ENCODE measurements at places on chromosomes 4 and X. TPM values are rescaled to one million over a fixed set of nuclear protein-coding genes. Genes with fewer than 3 reads are reported as not detected.

Gene ARHGAP36
- total RNA-seq = 0.37 TPM

- no peaks in the 10 kb centered on the region for H3K27me3 ChIP-seq
- DNase-seq = no peak
- H3K27ac ChIP-seq = no peak overlapping the region
- H3K4me1 ChIP-seq = peaks cover 8% of the 10 kb centered on the region
- no peaks in the 10 kb centered on the region for H3K36me3 ChIP-seq
Measured at GRCh38 chr4:188433741-188434315, 294.6 kb downstream of the TRIML1 start.

Gene GAGE12D
- total RNA-seq = not detected

Gene C4orf51
- total RNA-seq = 6.0 TPM

GRCh38 chr4:73721435-73721834 lies 18.9 kb upstream of the CXCL8 start:
- no peak overlapping the region for H3K4me3 ChIP-seq
- no peak for DNase-seq
- no peaks in the 10 kb centered on the region for H3K4me1 ChIP-seq
- H3K27me3 ChIP-seq = no peaks in the 10 kb centered on the region

Gene ITIH6
- not detected for total RNA-seq

GRCh38 chrX:96126182-96126581 lies 558.5 kb upstream of the DIAPH2 start:
- no peaks in the 10 kb centered on the region for H3K4me1 ChIP-seq
- H3K36me3 ChIP-seq = no peaks in the 10 kb centered on the region
- no peaks in the 10 kb centered on the region for H3K27me3 ChIP-seq
- no peak overlapping the region for H3K27ac ChIP-seq

GRCh38 chrX:38661561-38661960 lies 100.2 kb downstream of the TSPAN7 start:
- H3K4me1 ChIP-seq = no peaks in the 10 kb centered on the region
- H3K27ac ChIP-seq = no peak overlapping the region
- no peak for DNase-seq
- no peak overlapping the region for H3K4me3 ChIP-seq
- no peaks in the 10 kb centered on the region for H3K27me3 ChIP-seq

GRCh38 chr4:148225639-148226038 lies 216.6 kb downstream of the NR3C2 start:
- H3K4me1 ChIP-seq = no peaks in the 10 kb centered on the region
- no peak overlapping the region for H3K4me3 ChIP-seq

GRCh38 chrX:41759817-41760216 lies 35.8 kb downstream of the GPR82 start:
- DNase-seq = no peak
- H3K36me3 ChIP-seq = no peaks in the 10 kb centered on the region
- H3K4me3 ChIP-seq = no peak overlapping the region

DNA sequence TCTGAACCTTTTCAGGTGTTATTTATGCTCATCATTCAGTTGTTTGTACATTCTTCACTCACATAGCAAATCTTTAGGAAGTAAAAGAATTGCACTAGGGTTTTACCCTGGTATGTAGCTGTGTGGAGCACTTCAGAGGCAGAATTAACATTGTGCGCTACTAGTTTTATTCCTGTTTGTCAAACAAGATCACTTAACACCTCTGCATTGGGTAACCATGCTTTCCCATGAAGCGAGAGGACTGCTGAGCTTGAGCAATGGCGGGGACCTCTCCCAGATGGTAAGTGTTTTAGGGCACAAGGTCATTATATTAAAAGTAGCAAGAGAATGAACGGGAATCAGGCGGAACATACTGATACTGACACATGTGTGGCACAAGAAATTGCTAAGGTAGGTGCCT lies 59.2 kb downstream of the SHROOM3 start:
- no peak for DNase-seq
- no peaks in the 10 kb centered on the region for H3K27me3 ChIP-seq
- H3K27ac ChIP-seq = no peak overlapping the region
- H3K4me3 ChIP-seq = no peak overlapping the region

DNA sequence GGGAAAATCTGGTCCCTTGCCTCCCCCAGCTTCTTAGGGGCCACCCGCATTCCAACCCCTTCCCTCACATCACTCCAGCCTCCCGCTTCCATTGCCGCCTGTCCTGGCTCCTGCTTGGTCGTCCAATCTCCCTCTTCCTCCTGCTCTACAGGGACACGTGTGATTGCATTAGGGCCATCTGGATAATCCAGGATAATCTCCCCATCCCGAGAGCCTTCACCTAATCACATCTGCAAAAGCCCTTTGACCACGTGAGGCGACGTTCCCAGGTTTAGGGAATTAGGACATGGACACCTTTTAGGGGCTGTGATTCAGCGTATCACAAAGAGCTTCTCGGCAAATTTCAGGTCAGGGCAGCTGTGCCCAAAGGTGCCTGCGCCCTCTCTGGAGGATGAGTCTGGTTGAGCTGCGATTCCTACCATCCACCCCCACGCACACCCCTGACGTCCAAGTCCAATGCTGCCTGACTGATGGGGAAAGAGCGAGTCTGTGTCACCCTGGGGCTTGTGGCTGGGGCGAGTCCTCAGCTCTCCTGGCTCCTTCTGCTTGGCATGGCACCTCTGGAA lies 104.6 kb downstream of the PSAPL1 start:
- no peak for DNase-seq
- no peak overlapping the region for H3K4me3 ChIP-seq
- H3K4me1 ChIP-seq = no peaks in the 10 kb centered on the region

DNA sequence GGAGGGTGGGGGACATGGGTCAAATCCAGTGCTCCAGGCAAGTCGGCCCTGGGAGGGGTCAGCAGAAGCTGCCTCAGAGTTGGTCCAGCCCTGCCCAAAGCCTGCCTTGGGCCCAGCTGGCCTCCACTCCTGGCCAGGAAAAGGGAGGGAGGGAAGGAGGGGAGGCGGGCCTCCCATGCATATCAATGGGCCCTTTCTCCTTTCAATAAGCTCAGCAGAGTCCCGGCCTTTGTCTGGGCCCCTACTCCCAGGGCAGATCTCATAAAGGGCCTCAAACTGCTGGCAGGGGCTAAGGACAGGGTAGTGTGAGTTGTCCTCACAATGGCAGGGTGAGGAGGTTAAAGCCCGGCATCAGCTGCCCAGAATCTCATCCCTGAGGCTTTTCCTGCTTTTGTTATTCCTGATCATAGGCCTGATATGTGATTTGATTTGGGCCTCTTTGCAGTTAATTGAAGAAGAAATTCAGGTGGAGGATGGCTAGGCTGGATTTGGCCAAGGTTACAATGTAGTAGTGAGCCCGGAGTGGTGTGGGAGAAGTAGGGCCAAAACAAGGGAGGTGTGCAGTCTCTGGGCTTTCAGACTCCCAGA lies 121.1 kb upstream of the ATP6AP2 start:
- no peaks in the 10 kb centered on the region for H3K27me3 ChIP-seq
- peak; percentile 89 for DNase-seq
- no peak overlapping the region for H3K4me3 ChIP-seq
- no peaks in the 10 kb centered on the region for H3K4me1 ChIP-seq

GRCh38 chrX:8724300-8724699 lies 7.6 kb downstream of the ANOS1 start:
- no peak overlapping the region for H3K4me3 ChIP-seq
- peak; percentile 77 for DNase-seq
- H3K27me3 ChIP-seq = no peaks in the 10 kb centered on the region
- H3K27ac ChIP-seq = no peak overlapping the region
- peaks cover 38% of the 10 kb centered on the region for H3K4me1 ChIP-seq

DNA sequence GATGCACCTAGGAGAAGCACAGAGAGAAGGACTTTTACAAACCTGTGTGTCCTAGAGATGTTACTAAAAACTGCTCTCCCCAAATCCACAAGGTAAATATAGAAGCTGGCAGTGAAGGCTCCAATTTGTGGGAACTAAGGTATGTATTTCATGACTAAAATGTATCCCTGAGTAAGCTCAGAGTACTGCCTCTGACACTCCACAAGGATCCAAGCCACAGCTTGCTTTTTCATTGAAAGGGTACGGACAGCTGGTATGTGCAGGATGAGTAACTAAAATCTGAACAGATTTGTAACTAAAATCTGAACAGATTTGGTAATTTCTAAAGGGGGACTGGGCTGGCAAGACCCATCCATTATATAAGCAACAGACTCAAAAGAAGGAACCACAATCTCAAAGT lies 187.6 kb downstream of the DCLK2 start:
- no peak for DNase-seq
- H3K4me3 ChIP-seq = no peak overlapping the region
- peaks cover 6% of the 10 kb centered on the region for H3K36me3 ChIP-seq
- no peak overlapping the region for H3K27ac ChIP-seq
- no peaks in the 10 kb centered on the region for H3K4me1 ChIP-seq
- H3K27me3 ChIP-seq = no peaks in the 10 kb centered on the region

- H3K27ac ChIP-seq = no peak overlapping the region
- H3K36me3 ChIP-seq = no peaks in the 10 kb centered on the region
- H3K27me3 ChIP-seq = no peaks in the 10 kb centered on the region
- H3K4me1 ChIP-seq = no peaks in the 10 kb centered on the region
- no peak overlapping the region for H3K4me3 ChIP-seq
Measured at GRCh38 chrX:22912616-22913015, 87.1 kb upstream of the DDX53 start.

Gene NLGN3
- 3.5 TPM for total RNA-seq

- H3K36me3 ChIP-seq = peaks cover 4% of the 10 kb centered on the region
- H3K4me1 ChIP-seq = no peaks in the 10 kb centered on the region
- H3K27ac ChIP-seq = no peak overlapping the region
- no peak for DNase-seq
Measured at GRCh38 chr4:113773756-113774155, 12.2 kb upstream of the CAMK2D start.

- DNase-seq = peak; percentile 46
- H3K27ac ChIP-seq = no peak overlapping the region
- no peaks in the 10 kb centered on the region for H3K36me3 ChIP-seq
- no peak overlapping the region for H3K4me3 ChIP-seq
- H3K27me3 ChIP-seq = no peaks in the 10 kb centered on the region
Measured at GRCh38 chr4:46329118-46329976, 60.6 kb downstream of the GABRA2 start.

Gene SFRP2
- total RNA-seq = 156 TPM

DNA sequence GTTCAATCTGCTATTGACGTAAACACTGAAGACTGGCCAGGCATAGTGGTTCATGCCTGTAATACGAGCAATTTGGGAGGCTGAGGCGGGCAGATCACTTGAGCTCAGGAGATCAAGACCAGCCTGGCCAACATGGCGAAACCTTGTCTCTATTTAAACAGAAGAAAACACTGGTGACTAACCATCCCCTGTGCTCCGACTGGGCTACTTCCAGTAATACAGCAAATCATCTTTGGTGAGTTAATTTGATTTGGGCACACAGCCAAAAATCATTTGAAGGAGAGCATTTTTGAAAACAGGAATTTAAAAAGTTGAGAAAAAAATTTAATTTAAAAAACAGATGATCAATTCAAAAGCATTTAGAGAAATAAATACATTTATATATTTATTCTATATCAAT lies 52.0 kb downstream of the SEC24D start:
- H3K36me3 ChIP-seq = peaks cover 48% of the 10 kb centered on the region
- no peaks in the 10 kb centered on the region for H3K27me3 ChIP-seq
- no peak overlapping the region for H3K4me3 ChIP-seq
- H3K27ac ChIP-seq = no peak overlapping the region
- H3K4me1 ChIP-seq = no peaks in the 10 kb centered on the region

Gene ATXN3L
- total RNA-seq = not detected

- peaks cover 4% of the 10 kb centered on the region for H3K4me1 ChIP-seq
- no peak overlapping the region for H3K27ac ChIP-seq
- DNase-seq = no peak
Measured at GRCh38 chrX:45771114-45771513, 570.4 kb upstream of the DIPK2B start.

GRCh38 chr4:151276787-151277562 lies at the start of gene PRSS48:
TSS of gene PRSS48 (plus strand) at chr4:151277161. CDS start at chr4:151277173, 12 bp downstream.
- H3K4me3 ChIP-seq = no peak within 1 kb of the TSS
- H3K36me3 ChIP-seq = peaks cover 2% of the 10 kb centered on the region
- DNase-seq = peak; percentile 93
- no peak within 1 kb of the TSS for H3K27ac ChIP-seq
- no peaks in the 10 kb centered on the region for H3K4me1 ChIP-seq
- H3K27me3 ChIP-seq = no peaks in the 10 kb centered on the region

DNA sequence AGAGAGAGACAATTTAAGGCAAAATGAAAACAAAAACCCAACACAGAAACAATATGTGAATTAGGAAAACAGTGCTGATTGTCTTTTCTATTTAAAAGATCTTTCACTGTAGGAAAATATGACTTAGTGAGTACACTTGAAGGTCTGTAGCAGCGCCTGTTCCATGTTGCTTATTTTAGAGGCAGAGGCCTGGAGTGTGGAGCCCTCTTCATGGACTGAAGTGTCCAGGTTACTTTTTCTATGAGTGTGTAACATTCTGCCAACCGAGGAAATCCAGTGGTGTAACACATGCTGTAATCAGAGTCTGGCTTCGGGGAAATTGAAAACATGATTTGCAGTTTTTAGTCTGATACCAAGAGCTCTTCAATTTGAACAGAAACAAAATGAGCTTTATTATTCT lies 64.0 kb upstream of the GPRIN3 start:
- H3K27me3 ChIP-seq = no peaks in the 10 kb centered on the region
- no peak for DNase-seq
- no peaks in the 10 kb centered on the region for H3K36me3 ChIP-seq
- H3K4me1 ChIP-seq = no peaks in the 10 kb centered on the region
- H3K4me3 ChIP-seq = no peak overlapping the region

Gene PPEF2
- not detected for total RNA-seq
